Activated T-cell treated with anti-CD3 and anti-CD28 coated beads, Interleukin-2, amount 50 U/mL, for 48 hours (primary cell): ENCODE measurements at places on chromosomes 5 and 9.
A peak's percentile ranks its signal among the peaks of the same experiment; 100 is the strongest.

- DNase-seq: no peak
These were observed 395.4 kb downstream of the CSNK1G3 start for GRCh38 chr5:123907349-123907748.

- peak; percentile 80 for DNase-seq
These were observed 1.7 kb upstream of the POMT1 start for GRCh38 chr9:131500939-131501541.

DNA sequence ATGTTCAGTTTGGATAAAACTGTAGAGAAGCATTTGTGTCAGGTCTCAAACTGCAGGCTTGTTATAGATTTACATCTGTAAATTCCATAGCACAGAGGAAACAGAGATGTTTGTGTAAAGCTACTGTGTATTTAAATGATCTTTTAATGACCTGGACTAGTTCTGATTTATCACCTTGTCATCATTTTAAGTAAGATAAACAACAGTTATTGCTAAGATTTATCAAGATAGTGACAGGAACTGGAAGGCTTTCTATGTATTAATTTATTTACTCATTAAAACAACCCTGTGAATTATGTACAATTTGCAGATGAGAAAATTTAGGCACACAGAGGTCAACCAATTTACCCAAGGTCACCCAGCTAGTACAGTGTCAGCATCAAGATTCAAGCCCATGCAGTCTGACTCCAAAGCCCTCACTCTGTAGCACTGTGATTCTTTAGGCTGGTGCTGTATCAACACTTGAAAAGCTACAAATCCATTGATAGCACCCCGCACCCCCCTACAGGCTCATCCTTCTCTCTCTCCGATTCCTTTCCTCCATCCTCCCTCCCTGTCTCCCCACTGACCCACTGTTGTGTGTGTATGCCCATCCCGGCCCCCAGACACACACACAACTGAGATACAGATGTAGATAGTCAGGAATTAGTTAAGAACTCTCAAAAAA lies 184.5 kb downstream of the FBN2 start:
- DNase-seq: no peak

DNA sequence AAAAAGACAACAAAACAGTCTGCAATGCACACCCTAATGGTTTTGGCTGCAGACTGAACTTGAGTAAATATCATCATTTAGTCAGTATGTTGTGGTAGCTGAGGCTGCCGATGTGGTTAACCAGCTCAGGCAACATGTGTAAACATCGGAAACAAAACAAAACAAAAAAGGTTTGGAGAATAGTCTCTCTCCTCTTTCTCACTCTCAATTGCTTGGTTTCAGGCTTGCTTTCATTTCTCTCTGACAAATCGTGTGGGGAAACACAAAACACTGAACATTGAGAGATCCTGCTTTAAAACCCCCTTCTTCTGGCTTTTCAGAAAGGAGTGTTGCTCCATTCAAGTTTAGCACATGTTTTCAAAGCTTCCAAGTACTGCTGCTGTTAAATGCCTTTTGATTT lies 453.3 kb downstream of the BNC2 start:
- no peak for DNase-seq

DNA sequence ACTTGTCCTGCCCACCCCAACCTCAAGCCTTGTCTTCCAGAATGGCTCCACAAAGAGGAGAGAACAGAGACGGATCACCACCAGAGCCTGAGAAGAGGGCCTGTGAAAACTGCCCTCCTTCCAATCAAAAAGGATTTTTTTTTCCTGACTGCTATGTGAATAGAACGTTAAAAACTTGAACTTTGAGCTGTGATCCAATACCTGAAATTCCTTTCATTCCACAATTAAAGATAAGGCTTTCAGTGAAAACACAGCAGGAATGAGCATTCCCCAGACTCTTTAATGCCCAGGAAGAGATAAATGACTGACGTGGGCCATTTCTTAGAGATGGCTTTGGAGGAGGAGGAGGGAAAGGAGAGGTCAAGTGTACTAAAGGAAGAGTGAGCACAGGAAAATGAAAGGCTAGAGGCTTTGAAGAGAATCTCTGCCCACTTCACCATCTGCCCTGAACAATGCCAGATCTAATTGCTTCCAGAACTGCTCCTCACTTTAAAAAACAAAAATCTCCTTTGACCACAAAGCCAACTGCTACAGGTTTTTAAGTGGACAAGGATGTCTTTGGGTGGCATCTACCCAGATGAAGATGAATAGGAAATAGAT lies 177.9 kb upstream of the MAP3K1 start:
- DNase-seq: no peak

DNA sequence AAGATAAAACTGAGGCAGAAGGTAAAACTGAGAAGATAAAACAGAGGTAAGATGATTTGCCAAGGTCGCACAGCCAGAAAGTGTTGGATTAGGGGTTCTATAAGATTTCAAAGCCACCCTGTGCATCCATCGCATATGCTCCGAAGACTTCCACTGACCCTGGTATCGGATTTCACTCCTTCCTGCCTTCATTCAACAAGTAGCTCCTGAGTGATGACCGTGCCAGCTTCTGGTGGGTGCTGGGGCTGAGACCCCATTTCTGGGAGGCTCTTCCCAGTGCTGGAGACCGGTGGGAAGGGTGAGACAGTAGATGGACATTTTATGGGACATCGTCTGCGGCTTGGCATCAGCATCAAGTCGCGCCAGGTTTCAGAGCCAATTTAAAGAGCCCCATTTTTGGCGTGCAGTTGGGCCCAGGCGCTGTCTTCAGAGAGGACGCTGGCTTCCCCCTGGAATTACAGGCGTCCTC lies 53.7 kb upstream of the DAB2IP start:
- no peak for DNase-seq

DNA sequence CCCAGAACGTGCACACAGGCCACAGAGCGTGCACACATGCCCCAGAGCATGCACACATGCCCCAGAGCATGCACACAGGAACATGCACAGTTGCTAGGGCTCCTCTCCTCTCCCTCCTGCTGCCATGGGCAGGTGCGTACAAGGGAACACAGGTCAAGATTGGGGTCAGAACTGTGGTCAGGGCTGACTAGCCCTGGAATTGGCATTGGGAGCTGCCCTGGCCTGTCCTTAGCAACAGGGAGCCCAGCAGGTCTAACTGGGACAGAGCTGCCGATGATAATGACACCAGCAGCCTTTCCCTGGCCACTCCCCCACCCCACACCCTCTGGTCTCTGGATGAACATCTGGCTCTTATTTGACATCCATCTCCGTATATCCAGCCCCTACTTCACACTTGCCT lies 8.0 kb downstream of the PCDH1 start:
- no peak for DNase-seq
